ENCODE measurements at places on chromosomes 5 and 9.

DNA sequence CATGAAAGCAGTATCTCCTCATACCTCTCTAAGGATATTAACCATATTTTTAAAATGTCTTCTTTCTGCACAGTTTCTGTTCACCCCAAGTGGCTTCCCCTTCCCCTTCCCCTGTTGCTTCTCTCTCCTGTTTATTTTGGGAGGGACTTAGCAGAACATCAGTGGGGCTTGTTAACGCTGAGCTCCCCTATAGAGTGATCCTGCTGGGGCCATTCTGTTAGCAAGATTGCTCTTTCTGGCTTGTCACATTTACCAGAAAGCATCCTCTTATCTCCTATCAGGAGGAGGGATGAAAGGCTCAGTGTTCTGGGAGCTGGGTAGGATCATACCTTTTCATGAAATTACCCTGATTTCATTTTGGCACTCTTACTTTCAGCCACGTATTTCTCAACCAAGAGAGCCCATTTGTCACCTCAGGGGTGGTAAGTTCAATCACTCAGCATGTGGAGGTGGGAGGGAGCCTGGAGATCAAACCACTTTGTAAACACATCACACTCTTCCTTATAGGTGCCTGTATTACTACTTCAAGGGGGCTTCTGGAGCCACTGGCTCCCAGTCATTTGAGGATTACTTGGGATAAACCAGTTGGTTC, 16.7 kb downstream of the NXNL2 start:
- DNase-seq: no peak

DNA sequence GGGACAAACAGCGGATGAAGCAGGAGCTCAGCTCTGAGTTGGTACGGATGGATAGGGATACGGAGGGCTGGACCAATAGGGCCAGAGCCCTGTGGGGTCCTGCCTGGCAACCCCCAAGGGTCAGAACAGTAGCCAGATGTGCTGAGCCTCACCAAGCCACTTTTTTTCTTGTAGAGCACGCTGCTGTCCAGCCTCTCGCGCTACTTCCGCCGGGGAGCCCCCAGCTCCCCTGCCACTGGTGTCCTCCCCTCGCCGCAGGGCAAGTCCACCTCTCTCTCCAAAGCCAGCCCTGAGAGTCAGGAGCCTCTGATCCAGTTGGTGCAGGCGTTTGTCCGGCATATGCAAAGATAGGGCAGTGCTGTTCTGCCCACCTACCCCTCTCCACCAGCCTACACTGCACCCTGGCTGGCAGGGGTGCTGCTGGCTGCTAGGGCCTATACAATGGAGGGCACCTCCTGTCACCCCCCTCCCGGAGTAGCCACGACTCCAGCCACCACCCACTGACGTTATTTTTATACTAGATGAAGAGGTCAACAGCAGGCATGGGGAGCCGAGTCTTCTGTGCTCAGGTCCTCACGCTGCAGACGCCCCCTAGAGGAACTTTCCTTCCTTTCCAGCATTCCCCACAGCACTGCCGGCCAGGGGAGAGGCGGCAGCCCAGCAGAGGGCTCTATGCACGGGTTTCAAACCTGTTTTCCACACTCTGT, 21.6 kb downstream of the SH3GLB2 start:
- no peak for DNase-seq

GRCh38 chr9:5563886-5564285, 53.6 kb downstream of the PDCD1LG2 start:
- no peak for DNase-seq

- DNase-seq: no peak
These were observed 100.4 kb downstream of the EHMT1 start for GRCh38 chr9:137719194-137719593.

GRCh38 chr5:178304016-178304415, 71.4 kb upstream of the PHYKPL start:
- DNase-seq: no peak
